ENCODE measurements at places on chromosomes 7 and 10.

DNA sequence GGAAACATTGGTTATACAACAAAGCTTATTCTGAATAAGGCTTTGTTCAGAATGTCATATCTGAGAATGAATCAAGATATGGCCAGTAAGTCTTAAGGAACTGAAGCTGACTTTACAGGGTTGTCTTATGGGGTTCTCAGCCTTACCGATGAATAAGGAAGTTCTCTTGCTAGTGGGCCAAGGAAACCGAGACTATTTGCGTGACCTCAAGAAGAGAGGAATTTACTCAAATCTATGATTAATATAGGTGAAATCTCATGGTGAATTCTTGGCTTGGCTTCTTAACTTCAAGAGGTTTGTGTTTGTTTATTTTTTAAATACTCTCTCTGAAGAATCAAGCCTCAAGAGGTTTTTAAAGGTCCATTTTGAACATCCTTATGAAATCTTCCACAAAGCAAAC lies 4.7 kb upstream of the MRLN start:
- DNase-seq = no peak

GRCh38 chr7:107152011-107152410 lies 16.8 kb upstream of the HBP1 start:
- DNase-seq = no peak

GRCh38 chr10:88848499-88848898 lies 3.1 kb downstream of the ANKRD22 start:
- no peak for DNase-seq

DNA sequence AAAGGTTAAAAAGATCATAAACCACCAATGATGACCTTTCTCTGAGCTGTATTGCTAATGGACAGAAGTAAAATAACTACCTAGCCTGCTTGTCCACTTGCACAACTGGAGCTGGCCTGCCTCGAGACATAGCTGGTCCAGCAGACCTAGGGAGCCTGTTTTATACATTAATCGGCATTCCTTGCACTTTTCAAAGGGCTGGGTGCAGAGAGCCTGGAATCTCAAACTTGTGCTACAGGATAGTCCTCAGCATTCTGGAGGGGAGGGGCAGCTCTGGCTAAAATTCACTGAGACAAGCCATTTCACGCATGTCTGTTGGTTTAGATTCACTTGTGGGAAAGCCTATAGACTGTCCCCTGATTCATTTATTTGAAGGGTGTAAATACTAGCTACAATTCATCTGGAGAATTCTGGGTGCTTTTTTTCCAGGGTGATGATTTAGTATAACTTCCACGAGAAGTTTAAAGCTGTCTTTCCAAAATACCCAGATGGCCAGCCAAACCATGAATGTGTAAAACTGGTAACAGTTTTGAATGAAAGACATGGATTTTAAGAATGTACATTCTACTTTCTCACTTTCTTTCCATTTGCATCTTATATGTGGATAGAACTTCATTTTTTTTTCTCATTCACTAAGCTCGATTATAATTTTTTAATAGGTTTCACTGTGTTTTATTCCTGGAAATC lies 389.4 kb downstream of the KCNMA1 start:
- no peak for DNase-seq

GRCh38 chr7:11786186-11786585 lies 45.8 kb downstream of the THSD7A start:
- DNase-seq = no peak

DNA sequence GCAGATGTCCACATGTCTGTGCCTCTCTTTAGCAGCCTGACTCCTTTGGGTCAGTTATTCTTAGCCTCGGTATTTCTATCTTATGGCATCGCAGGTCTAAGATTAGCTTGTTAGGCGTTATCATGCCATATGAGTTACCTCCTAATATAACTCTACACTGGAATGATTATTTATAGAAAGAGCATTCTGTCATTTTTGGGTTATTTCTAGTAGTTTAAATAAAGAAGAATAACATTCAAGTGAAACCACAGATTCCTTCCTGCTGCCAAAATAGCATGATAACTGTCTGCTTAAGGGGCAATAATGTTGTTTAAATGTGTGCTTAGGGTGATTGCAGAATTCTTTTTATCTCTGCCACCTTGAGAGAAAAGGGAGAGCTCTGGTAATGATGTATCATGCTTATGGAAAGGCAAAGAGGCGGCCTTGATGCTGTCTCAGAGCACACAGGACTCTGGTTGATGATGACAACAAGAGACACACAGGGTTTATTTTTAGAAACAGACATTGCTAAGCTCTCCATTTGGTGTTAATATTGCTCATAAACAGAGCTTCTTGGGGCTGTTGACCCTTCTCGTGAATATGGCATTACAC lies 10.4 kb downstream of the HDAC9 start:
- DNase-seq = no peak

DNA sequence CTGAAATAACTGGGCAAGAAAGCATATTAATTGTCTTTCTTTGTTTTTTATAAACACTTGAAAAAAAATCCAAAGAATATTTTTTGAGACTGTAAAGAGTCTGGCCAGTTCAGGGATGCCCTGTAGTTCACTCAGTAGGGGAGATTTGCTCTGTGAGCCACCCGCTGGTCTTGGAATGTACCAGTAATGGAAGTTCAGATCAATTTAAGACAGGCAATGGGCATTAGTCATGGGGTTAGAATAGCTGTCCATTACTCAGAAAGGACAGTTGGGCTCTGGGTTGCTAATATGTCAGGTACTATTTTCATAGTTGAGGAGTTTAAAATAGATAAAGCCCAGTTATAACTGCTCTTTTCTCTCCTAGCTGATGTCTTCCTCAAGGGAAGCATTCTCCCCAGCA lies 38.7 kb downstream of the A1CF start:
- DNase-seq = no peak

- DNase-seq = no peak
Observed at GRCh38 chr10:91493313-91493712, 83.2 kb downstream of the HECTD2 start.

DNA sequence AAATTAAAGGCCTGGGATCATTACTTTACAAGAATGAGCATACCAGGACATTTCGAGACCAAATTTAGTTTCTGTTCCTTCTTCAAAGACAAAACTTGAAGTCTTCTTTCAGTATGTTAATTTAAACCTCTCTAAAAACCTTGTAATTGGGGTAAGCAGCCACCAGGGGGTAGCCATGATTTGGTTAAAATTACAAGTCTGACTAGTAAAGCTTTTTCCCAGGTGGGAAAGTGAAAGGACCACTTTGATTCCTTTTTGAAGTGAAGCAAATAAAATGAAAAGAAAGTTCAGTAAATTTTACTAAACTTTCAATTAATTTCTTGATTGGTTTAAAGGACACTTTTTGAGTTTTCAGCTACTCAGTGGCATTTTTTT lies 294.3 kb downstream of the BBS9 start:
- peak; percentile 20 for DNase-seq

DNA sequence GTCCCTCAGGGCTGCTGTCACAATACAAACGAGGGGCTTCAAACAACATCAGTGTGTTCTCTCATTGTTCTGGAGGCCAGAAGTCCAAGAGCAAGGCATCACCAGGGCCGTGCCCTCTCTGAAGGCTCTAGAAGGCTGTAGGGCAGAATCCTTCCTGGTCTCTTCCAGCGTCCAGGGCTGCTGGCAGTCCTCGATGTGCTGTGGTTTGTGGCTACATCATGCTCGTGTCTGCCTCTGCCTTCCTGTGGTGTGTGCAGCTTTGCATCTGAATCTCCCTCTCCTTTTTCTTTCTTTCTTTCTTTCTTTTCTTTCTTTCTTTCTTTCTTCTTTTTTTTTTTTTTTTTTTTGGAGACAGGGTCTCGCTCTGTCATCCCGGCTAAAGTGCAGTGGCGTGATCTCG lies 103.5 kb downstream of the INSYN2A start:
- DNase-seq = no peak

DNA sequence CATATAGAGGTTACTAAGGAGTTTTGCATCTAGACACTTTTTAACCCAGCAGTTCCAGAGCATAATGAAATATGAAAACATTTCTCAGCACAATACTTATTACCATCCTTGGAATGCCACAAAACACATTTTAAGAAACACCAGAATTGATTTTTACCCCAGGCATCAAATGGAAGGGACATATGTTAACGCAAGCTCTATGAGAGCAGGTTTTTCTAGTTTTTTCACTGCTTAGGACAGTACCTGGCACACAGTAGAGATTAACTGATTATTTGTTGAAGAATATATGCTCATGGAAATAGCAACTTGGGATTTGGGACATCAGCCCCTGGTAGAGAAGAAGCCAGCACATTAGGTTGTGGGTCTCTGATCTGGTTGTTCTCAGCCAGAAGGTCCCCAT lies 67.0 kb upstream of the ARID5B start:
- DNase-seq = no peak

DNA sequence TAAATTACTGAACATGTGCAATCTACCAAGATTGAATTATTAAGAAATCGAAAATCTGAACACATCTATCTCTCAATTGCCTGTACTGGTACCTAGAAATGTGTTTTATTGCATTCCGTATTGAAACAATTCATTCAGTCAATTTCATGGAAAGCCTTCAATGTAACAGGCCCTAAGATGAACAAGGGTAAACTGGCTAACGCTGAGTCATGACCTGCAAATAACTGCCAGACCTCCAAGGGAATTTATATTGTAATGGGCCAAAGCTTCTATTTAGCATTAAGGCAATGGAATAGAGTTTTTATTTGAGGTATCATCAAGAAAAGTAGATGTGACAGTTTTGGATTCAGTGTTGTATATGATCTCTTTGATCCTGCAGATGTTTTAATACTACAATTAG lies 49.9 kb upstream of the CD36 start:
- DNase-seq = no peak

GRCh38 chr10:75845176-75845947 lies 413.9 kb downstream of the LRMDA start:
- peak; percentile 14 for DNase-seq

- no peak for DNase-seq
Observed at GRCh38 chr7:64793106-64793755, 997 bp upstream of the ZNF138 start.

DNA sequence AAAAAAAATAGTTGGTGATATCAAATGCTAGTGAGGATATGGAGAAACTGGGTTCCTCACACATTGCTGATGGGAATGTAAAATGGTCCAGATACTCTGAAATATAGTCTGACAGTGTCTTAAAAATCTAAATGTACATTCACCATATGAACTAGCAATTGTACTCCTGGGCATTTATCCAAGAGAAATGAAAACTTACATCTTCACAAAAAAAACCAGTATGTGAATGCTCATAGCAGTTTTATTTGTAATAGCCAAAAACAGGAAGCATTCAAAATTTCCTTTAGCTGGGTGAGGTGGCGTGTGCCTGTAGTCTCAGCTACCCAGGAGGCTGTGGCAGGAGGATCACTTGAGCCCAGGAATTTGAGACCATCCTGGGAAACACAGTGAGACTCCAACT lies 2.1 kb upstream of the SSC4D start:
- DNase-seq = no peak

- no peak for DNase-seq
Observed at GRCh38 chr7:97373736-97374135, 256.2 kb downstream of the SDHAF3 start.

- no peak for DNase-seq
Observed at GRCh38 chr7:1239803-1240516, 7.3 kb downstream of the UNCX start.

DNA sequence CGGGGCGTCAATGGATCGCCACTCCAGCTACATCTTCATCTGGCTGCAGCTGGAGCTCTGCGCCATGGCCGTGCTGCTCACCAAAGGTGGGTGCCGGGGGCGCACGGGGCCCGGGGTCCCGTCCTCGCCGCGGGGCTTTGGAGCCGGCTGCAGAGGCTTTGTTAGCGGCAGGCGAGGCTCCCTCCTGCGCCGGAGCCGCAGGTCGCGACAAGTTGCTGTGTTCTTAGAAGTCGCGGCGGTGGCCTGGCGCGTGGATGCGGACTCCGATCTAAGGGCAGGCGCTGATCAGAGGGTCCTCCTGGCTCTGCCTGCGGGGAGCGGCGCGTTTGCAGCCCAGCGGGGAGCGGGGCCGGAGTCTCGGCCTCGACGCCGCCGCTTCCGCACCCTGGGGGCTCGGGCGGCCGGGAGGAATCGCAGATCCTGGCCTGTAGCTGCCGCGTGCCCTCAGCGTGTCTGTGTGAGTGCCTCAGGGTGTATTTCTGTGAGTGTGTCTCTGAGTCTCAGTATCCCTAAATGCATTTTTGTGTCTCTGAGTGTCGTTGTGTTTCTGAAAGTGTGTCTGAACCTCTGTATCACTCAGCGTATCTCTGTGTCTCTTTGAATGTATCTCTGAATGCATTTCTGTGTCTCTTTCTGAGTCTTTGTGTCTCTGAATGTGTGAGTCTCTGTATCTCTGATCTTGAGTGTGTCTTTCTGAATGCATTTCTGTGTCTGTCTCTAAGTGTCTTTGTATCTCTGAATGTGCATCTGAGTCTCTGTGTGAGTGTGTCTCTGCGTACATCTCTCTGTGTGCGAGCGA lies 766 bp downstream of the BAMBI start:
- peak; percentile 36 for DNase-seq

DNA sequence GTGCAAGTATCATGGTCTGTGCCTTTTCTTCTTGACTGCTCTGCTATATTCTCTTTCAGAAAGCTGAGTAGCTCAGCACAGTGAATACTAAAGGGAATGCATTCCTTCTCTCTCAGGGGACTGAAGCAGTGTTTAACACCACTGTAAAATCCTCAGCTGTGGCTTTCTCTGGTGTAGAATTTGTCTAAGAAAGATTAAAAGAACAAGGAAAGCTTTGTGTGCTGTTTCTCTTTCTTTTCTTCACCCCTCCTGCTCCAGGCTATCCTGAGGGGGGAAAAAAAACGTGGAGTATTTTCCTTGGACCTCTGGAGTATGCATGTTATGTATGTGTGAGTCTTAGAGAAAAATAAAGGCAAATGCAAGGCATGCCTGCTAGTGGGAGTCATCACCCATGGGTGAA lies 383.9 kb downstream of the AUTS2 start:
- no peak for DNase-seq

DNA sequence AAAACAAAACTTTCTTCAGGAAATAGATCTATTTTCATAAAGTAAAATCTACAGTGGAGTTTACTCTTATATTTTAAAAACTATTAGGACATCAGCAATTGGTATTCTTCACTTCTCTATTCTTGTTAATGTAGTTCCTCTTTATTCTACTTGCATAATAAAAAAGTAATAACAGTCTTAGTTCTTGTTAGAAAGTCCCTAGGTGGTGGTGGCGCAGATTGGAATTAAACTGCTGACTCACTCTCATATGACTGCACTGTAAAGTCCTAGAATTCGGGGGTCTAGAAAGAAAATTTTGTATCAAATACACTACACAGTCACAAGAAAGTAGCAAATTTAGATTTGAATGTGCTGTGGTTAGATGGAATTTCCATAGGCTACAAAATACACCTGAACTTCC lies 44.6 kb upstream of the TES start:
- no peak for DNase-seq

- DNase-seq = no peak
Observed at GRCh38 chr7:101625031-101625791, 3.9 kb downstream of the MYL10 start.

GRCh38 chr7:127894588-127894987 lies 136.6 kb downstream of the LRRC4 start:
- DNase-seq = no peak

All from NCI-H1092 treated with DMSO at 0.1 percent for 48 hours (cell line).